B cell (primary cell): ENCODE measurements at places on chromosomes 13 and 19.

DNA sequence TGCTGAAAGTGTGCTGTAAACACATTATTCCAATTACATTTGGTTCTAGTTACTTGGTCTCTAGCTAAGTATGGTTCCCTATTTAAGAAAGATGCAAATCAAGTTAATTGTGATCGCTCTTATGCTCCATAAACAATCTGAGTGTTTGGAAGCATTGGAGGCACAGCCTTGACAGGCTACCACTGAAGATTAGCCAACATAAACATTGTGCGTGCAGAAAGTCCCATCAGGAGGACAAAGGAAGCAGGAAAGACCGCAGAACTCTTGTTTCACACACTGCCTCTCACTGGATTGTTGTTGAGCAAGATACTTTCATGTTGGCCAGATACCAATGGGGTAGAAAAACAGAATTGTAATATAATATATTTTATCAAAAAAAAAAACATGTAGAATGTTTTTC, 814.4 kb downstream of the EFNB2 start:
- no peak for DNase-seq

GRCh38 chr19:5189318-5189607, 151.3 kb downstream of the PTPRS start:
- no peak for DNase-seq

DNA sequence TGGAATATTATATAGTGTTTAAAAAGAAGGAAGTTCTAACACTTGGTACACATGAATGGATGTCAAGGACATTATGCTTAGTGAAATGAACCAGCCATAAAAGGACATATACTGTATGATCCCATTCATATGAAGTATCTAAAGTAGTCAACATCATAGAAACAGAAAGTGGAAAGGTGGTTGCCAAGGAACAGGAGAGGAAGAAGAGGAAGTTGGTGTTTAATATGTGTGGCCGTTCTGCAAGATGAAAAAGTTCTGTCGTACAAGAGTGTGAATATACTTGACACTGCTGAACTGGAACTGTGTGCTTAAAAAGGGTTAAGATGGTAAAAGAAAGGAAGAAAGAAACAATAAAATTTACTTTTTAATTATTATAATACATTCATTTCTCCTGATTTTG, 33.1 kb upstream of the C1QTNF9 start:
- peak; percentile 80 for DNase-seq

DNA sequence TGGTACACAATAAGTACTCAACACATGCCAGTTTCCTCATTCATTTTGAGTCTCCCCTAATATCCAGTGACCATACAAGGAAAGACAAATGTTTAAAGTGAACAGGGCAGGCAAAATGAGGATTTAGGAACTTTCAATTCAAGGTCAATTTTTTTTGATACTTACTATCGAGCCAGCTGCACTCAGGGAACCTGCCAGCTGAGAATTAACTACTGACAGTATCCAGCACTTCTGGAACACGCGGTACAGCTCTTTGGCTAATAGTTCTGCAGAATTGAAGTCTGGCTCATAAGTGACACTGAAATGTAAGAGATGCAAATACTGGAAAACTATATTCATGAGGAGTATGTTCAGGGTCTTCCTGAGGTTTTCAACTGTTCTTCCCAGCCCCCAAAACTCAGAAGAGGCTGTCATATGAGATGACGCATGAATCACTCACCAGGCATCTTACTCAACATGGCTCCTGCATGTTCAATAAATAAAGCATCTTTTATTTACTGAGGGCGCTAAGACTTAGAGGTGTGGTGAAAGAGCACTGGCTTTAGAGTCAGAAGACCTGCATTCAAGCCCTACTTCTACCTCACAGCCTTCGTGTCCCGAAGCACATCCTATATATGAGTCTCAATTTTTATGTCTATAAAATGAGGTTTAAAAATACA, 25.6 kb downstream of the RUBCNL start:
- no peak for DNase-seq

DNA sequence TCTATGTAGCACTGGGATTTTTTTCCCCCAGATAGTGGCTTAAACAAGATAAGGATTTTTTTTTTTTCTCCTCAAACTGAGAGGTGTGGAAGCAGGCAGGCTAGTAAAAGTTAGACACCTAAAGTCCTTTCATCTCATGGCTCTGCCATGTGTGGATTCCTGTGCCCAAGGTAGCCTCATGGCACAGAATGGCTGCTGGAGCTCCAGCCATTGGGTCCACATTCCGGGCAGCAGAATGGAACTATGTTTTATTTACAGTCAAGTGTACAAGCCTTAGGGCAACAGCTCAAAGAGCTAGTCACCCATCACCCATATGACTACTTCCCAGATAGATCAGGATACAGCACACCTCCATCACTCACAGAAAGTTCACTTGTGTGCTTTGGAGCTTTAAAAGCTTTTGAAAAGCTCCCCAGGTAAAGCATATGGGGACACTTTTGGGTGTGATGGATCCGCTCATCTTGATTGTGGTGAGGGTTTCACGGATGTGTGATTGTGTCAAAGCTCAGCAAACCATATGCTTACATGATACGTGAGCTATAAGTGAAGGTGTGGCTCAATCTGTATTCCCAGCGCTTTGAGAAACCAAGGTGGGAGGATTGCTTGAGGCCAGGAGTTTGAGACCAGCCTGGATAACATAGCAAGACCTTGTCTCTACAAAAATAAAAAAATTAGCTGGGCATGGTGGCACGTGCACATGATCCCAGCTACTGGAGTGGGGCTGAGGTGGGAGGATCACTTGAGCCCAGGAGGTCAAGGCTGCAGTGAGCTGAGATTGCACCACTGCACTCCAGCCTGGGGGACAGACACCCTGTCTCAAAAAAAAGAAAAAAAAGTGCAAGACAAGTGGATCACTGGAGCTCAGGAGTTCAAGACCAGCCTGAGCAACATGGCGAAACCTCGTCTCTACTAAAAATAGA, 18.1 kb downstream of the PGLS start:
- no peak for DNase-seq

DNA sequence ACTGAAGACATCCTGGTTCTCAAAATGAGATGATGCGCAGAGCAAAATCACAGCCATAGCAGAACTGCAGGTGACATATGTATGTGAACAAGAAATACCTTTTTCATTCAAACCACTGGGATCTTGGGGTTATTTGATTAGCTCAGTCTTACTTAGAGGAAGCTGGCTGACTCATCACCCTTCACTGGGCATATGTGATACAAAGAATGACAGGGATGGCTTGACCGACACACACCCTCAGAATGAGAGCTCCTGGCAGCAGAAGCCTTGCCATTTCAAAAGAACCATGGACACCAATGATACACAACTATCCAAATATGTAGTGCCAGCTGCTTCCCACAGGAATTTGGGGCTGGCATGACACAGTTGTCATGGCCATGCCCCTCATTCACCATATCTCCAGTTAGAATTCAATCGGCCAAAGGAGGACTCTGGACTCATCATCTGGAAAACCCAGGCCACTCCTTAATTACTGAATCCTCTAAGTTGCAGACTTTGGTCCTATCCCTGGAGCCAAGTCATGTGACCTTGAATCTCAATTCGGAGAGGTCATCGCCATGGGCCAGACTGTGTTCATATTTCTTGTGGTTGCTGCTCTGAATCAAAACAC, 115.8 kb downstream of the KATNAL1 start:
- DNase-seq: no peak

DNA sequence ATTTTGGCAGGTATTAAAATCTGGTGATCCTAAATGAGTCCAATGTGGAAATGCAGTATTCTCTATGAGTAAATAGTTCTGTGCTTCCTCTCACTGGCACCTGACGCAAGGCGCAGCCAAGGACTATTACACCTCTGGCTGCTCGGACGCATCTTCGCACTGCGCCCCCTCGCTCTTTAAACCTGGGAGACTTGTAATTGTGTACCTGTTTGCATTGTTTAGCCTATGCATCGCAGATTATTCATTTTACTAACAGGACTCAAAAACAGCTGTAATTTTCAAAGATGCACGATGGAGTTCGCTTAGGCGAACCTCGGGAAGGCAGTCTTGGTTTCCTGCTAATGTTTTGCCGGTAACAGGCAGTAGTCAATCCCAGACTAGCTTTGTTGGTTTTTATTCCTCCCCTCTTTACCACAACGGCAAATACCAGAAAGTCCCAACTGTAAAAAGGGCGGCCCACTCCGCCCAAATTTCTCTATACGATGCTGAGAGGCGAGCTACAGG, 113.2 kb downstream of the KCNRG start:
- peak; percentile 15 for DNase-seq
